ENCODE measurements at places on chromosomes 2 and 18.

DNA sequence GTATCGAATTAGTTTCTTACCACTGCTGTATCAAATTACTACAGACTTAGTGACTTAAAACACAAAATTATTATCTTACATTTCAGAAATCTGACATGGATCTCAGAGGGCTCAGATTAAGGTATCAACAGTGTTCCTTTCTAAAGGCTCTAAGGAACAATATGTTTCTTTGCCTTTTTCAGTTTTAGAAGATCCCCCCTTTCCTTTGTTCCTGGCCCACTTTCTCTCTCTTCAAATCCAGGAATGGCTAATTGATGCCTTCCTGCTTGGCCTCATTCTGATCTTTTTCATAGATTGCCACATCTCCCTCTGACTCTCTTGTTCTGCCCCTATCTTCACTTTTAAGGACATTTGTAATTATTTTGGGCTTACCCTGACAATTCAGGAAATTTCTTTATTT, 65.7 kb downstream of the LRP1B start:
- DNase-seq = no peak

DNA sequence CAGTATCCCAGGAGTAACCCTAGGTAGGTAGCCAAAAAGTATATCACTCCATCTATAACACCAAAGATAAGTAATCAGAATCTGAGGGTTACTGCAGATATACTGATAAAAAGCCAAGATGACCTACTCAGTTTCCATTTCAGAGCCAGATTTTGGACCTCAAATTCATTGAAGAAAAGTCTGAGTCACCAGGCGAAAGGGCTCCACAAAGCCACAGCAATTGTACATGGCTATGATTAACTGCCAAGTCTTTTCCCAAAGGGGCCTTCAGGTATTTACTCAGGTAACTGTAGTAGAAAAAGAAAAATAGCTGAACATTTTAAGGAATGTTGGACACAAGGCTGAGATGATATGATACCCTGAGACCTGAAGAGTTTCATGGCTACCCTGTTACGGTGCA, 75.6 kb upstream of the KCNH7 start:
- no peak for DNase-seq

DNA sequence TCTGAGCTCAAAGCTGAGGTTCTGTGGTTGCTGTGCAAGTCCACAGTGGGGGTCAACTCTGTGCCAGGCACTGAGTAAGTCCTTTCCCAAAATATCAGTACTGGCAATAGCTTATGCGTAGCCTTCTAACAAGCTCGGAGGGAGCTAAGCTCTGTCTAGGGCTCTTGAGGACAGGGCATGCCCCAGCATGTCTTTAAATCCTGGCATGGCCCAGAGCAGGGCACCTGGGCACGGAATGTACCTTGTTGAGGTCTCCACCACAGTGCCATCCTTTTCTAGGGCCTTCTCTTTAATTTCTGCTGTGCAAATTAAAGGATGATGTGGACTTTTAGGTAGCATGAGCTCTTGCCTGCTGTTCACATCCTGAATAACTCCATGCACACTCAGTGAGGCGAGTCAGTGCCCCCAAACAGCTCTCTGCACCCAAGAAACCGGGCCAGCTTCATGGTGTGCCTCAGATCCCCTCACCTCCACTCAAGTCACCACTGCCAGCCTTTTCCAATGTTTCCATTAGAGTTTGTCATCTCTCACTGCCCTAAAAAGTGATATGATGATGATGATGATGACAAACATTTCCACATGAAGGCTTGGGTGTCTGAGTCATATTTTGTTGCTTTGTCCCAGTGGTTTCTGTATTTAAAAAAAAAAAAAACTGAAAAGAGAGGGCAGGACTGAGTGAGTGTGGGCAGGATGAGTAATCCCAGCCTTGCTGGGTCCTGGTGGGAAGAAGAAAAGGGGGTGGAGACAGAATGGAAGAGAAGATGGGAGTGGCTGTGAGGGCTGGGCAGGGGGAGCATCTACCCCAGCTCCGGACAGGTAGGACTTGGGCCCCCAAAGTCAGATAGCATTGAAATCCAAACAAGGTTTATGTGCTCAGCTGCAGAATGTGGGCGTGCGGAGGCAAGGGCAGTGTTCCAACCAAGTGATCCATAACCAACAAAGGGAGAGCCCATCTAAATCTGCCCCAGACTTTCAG, 78.9 kb downstream of the ZBTB7C start:
- DNase-seq = no peak

- no peak for DNase-seq
Measured at GRCh38 chr18:41695441-41695840, 259.6 kb upstream of the PIK3C3 start.

- DNase-seq = no peak
Measured at GRCh38 chr18:44245019-44245418, 435.7 kb upstream of the SETBP1 start.

DNA sequence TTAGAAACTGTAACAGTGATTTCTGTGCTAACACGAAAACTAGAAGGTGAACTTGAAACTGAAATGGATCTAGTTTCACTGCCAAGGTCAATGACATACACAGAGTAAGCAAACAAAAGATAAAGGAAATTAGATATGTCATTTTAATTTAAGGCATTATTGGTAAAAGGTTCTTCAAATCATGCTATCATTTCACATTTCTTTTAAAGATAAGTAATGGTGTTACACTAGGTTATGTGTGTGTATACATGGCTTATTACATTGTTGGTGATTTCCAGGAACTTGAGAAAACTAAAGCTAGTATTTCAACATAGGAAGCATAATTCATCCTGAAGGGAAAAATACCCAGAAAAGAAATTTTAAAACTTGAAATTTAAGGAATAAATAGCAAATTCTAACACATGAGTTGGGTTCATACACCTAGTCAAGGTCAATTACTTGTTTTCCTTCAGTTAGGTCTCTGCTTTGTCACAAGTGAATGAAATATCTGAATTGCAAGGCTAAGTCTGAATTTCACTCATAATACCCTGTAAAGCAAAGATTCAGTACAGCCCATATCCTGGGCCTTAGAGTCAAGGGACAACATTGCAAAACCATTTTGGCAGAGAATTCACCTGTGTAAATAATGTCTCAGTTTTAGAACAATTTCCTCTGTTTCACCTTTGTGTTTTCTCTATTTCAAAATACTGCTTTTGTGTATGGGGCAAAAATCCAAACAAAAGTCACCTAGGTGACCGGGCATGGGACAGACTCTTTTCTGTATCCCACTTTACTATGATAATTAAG, 141.6 kb downstream of the SRBD1 start:
- DNase-seq = no peak

DNA sequence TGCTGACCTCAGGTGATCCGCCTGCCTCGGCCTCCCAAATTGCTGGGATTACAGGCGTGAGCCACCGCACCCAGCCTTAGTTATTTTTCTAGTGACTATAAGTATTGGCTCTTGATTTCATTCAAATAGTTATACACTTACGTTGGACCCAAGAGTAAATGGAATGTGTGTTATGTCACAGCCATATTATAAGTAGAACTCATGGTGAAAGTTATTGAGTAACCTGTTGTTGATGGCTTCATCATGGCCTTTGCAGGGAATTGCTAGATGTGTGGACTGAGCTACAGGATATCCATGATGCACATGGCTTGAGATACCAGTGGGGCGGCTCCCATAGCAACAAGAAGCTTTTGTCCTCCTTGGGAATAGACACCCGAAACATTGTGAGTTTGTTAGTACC, 44.7 kb downstream of the AFTPH start:
- DNase-seq = no peak

GRCh38 chr2:191864628-191865374, 17.9 kb upstream of the CAVIN2 start:
- no peak for DNase-seq

DNA sequence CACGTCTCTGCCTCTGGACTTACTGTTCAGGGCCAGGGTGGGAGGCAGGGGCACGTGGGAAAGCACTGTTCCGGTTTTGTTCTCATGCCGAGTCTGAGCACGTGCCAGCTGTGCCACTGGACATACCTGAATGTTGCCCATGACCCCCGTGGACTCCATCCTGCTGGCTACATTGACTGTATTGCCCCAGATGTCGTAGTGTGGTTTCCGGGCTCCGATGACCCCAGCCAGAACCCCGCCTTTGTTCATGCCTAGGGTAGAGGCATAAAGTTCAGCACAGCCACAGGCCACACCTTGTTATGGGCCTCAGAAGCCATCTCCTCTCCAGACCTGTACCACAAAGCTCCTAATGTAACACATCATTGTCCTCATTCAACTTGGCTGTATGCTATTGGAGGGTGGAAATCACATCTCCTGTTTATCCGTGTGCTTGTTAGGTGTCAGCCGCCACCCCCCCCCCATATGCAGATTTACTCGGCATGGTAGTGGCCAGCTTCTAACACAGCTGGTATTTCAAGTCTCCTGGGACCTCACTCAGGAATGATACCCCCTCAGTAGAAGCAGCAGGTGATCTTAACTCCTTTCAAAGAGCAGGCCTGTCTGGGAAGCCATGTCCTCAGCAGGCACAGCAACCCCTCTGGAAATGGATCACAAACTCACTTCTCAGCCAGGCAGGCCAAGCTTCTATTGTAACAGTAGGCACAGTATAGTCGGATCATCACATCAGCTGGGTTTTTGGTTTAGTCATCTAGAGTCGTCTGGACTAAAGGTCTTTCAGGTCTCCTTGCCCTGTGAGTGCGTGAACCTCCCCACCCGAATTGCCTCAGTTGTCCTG, 27.6 kb downstream of the CENPO start:
- DNase-seq = no peak

DNA sequence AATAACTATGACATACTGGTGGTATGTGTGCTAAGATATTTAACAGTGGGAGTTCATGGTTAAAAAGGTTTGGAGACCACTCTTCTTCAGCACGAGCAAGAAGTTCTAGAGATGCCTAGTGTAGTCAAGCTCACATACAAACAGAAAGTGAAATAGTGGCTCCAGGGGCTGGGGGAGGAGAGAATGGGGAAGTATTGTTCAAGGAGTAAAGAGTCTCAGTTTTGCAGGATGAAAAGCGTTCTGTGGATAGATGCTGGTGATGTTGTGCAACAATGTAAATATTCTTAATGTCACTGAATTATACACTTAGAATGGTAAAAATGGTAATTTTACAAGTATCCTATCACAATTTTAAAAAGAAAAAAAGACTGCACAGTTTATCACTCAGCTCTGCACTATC, 29.0 kb upstream of the EPAS1 start:
- DNase-seq = no peak

DNA sequence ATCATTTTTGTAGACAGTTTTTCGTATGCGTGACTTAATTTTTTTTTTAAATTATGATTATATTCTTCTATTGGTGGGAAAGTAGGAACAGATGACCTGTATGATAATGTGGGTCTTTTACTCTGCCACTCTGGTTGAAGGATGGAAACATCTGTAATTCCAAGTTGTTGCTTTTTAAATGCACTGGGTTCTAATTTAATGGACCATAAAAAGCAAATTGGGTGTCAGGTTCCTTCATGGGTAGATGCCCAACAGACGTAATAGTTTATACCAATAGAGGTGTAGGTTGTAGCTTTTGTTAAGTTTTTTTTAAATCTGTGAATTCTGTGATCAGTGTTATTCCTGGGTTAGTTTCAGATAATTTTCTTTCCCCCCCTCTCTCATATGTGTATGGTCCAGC, 117.6 kb downstream of the MAP4K4 start:
- no peak for DNase-seq

DNA sequence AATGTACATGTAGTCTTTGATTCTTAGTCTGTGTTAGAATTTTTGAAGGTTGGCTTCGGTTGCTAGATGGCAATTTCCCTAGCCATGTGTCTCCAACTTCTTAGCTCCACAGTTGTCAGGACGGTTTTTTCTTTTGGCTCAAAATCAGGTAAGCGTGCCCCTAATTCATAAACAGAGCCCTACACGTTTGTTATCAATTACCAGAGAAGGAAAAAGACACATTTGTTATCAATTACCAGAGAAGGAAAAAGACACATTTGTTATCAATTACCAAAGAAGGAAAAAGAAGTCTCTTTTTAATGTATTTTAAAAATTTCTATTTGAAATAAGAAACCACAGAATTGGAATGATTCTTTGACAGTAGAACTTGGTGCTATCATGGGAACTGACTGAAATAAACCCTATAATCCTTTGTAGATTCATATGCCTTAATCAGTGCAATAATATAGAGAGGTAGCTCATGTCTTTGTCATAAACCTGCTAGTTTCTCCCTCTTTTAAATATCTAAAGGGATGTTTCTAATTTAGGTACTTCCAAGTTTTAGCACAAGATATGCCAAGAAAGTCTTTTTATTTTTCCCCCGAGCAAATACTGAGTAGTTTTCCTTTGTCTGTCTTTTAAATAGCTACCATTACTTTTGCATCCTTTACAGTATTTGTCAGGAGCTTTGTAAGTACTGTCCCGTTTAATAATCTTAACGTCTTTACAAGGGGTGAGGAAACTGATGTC, 35.9 kb downstream of the CAMKMT start:
- DNase-seq = no peak

- no peak for DNase-seq
Measured at GRCh38 chr2:108813732-108814131, 27.2 kb downstream of the CCDC138 start.

- no peak for DNase-seq
Measured at GRCh38 chr2:208872591-208872990, 466.0 kb downstream of the PTH2R start.

DNA sequence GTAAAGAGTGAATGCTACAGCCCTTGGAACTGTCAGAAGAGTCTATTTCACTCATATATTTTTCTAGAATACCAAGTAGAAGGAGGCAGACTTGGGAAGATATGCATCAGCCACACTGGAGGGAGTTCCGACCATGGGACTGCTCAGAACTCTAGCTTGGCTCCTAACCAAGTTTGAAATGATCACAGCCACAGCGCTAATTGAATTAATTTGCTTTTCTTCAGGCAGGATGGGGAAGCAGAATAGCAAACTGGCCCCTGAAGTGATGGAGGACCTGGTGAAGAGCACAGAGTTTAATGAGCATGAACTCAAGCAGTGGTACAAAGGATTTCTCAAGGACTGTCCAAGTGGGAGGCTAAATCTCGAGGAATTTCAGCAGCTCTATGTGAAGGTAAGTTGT, 51.4 kb downstream of the VSNL1 start:
- no peak for DNase-seq

- DNase-seq = no peak
Measured at GRCh38 chr2:176443946-176444345, 174.7 kb downstream of the MTX2 start.

GRCh38 chr2:202311823-202312388, 46.3 kb downstream of the NOP58 start:
- no peak for DNase-seq

DNA sequence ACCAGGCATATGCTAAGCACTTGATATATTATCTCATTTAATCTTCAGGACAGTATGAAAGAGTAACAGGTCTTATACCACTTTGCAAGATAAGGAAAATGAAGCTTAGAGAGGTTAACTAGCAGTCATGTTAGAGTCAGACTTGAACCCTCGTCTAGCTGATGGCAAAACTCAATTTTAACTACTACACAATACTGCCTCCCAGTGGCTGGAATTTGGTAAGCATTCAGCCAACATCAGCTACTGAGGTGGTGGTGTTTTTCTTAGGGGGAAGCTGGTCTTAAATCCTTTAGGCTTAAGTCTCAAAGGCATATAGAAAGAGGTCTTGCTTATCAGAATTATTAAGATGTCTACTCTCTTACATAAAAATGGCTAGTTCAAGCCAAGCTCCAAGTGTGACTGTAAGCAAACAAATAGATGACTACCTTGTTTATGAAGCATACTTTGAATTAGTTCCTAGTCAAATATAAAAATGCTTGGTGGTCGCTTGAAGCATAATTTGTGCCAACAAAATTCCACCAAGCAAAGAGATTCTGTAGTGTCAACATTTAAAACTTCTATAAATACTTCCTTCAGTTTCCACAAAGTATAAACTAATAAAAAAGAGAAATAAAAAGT, 325.4 kb upstream of the FIGN start:
- DNase-seq = no peak
